ENCODE measurements at places on chromosomes 3 and 15.

GRCh38 chr3:13415997-13416793 lies 3.9 kb downstream of the NUP210 start:
- peaks cover 36% of the 10 kb centered on the region for H3K36me3 ChIP-seq
- H3K4me1 ChIP-seq, result peaks cover 74% of the 10 kb centered on the region
- peak; percentile 62 for DNase-seq
- peak overlapping the region; percentile 56 for H3K4me3 ChIP-seq
- peak overlapping the region; percentile 90 for H3K27ac ChIP-seq
- H3K27me3 ChIP-seq, result no peaks in the 10 kb centered on the region

DNA sequence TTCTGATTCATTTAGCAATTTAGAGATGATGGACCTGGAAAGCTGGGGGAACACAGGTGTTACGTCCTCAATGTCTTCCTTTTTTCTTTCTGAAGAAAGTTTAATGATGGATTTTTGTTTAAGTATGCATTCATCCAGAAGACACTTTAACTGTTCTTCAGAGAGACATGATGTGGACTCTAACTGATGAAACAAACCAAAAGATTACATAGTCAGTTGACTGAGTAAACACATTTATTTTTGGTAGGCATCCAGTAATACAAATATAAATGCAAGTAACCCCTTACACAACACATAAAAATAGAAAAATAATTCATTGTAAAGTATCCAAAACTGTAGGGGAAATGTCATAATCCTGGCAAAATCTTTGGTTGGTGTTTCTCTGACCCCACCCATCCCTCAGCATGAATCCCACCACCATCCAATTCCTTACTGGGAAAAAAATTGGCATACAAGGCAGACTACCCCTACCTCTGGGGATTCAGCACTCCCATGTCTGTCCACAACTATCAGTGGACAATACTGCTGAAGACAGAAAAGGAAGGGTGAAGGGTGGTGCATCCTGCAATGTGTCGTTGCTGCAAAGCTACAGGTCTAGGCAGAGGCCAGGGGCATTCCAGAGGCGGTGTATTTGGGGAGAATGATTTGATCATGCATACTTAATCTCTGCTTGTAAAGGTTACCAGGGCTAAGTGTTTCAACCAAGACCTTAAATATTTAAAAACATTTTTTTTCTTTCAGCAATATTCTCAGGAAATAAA lies 37.4 kb downstream of the THBS1 start:
- peaks cover 16% of the 10 kb centered on the region for H3K4me1 ChIP-seq
- H3K27ac ChIP-seq, result no peak overlapping the region
- no peak overlapping the region for H3K4me3 ChIP-seq

DNA sequence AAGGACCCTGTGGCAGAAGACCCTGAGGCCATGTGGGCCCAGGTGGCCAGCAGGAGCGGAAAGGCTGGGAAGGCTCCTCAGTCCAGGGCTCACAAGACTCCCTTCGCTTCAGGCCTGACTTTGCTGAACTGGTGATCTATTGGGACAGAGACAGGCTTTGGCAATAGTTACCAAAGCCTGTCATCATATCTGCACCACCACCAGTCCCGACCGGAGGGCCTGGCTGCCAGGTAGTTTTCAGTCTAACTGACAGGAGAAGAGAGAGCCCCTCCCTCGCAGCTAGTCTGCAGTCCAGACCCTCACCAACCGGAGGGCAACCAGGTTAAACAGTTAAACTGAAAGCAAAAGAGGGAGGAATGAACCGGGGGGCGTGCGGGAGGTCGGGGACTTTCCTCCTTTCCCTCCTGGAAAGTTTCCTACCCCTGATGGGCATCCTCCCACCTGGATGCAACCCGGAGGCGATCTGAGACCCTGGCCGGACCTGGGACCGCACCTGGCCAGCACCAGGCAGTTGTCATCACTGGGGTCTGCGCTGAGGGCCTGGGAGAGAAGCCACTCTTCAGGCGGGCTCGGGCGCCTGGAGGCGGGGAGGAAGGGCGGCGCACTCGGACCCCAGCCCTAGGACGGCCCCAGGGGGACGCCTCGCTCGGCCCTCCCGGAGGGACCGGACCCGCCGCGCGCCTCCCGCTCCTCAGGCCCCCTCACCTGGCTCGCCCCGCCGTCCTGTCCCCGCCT lies 435 bp downstream of the RAB27A start:
- H3K36me3 ChIP-seq, result peaks cover 38% of the 10 kb centered on the region
- H3K27ac ChIP-seq, result peak overlapping the region; percentile 91
- peak overlapping the region; percentile 91 for H3K4me3 ChIP-seq
- peaks cover 46% of the 10 kb centered on the region for H3K4me1 ChIP-seq

- no peaks in the 10 kb centered on the region for H3K27me3 ChIP-seq
- H3K36me3 ChIP-seq, result no peaks in the 10 kb centered on the region
- DNase-seq, result no peak
- H3K4me3 ChIP-seq, result no peak overlapping the region
- H3K27ac ChIP-seq, result no peak overlapping the region
- no peaks in the 10 kb centered on the region for H3K4me1 ChIP-seq
These were observed 505.6 kb downstream of the LPP start for GRCh38 chr3:188659449-188660090.

DNA sequence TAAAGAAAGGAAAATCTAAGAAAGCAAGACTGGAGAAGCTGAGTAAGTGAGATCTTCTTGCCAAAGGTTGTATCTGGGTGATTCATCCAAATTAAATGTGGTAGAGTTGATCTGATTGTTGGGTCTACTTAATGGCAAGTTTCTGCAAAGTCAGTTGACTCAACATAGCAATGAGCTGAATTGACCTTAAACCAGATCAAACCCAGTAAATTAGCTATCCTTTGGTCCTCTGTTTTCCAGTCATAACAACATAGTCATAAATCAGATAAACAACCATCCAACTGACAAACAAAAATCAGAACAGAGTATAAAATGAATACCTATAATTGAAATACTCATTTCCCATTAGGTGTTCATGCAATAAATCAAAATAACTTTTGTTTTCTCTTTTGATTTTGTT lies 142.6 kb upstream of the CFAP20DC start:
- peaks cover 11% of the 10 kb centered on the region for H3K27me3 ChIP-seq
- H3K36me3 ChIP-seq, result no peaks in the 10 kb centered on the region
- no peak for DNase-seq
- H3K4me1 ChIP-seq, result no peaks in the 10 kb centered on the region
- no peak overlapping the region for H3K4me3 ChIP-seq
- no peak overlapping the region for H3K27ac ChIP-seq

GRCh38 chr3:40398346-40398745 lies 11.4 kb downstream of the ENTPD3 start:
- H3K36me3 ChIP-seq, result no peaks in the 10 kb centered on the region
- no peak for DNase-seq
- no peak overlapping the region for H3K27ac ChIP-seq

DNA sequence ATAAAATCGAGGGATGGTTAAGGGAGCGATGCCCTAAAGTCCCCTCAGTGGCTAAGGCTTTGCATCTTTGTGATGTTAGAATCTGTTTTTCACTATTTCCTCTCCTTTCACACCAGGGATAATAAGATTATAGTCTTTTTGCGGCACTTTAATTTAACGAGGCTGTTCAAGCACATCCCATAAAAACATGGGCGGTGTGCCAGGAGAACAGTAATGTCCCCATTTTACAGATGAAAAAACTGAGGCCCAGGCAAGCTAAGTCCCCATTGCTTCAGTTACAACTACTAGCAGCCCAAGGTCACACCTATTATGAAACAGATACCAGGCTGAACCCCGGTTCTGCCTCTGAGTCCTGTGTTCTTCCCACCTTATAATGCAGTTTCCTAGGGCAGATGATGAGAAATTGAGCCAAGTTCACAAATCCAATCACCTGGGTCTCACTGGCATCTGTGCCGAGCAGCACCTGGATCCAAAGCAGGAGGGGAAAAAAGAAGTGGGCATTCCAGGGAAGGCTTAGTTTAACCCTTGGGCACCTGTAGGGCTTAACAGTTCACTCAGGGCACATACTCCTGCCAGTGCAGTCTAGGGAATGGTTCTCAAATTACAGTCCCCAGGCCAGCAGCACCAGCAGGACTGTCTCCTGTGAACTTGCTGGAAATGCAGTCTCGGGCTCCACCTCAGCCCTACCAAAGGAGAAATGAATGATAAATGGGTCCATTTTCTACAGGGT lies 169.3 kb downstream of the RAB11A start:
- no peak overlapping the region for H3K27ac ChIP-seq
- H3K4me3 ChIP-seq, result no peak overlapping the region
- peaks cover 68% of the 10 kb centered on the region for H3K27me3 ChIP-seq
- DNase-seq, result no peak
- no peaks in the 10 kb centered on the region for H3K4me1 ChIP-seq

GRCh38 chr3:102182162-102182561 lies 252.7 kb upstream of the ZPLD1 start:
- no peak overlapping the region for H3K4me3 ChIP-seq
- H3K27me3 ChIP-seq, result no peaks in the 10 kb centered on the region
- peaks cover 7% of the 10 kb centered on the region for H3K4me1 ChIP-seq
- DNase-seq, result no peak
- no peaks in the 10 kb centered on the region for H3K36me3 ChIP-seq

DNA sequence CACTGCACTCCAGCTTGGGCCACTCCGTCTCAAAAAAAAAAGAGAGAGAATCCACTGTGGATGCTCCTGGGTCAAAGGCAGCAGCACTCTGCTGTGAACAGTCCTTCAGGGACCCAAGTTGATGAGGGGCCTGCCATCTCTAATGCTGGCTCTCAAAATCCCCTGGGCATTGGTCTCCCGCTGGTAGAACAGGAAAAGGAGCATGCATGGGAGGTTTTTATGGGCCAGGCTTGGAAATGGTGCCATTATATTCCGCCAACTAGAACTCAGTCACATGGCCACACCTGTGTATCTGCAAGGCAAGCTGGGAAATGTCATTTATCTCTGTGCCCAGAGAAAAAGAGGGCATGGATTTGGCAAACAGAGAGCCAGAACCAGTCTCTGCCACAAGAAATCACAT lies 3.4 kb upstream of the DIS3L start:
- H3K27ac ChIP-seq, result no peak overlapping the region
- no peak overlapping the region for H3K4me3 ChIP-seq
- H3K36me3 ChIP-seq, result peaks cover 1% of the 10 kb centered on the region
- DNase-seq, result no peak
- H3K27me3 ChIP-seq, result peaks cover 8% of the 10 kb centered on the region
- peaks cover 35% of the 10 kb centered on the region for H3K4me1 ChIP-seq

- H3K4me1 ChIP-seq, result no peaks in the 10 kb centered on the region
- DNase-seq, result no peak
- no peaks in the 10 kb centered on the region for H3K27me3 ChIP-seq
- no peak overlapping the region for H3K4me3 ChIP-seq
These were observed 21.9 kb upstream of the THSD4 start for GRCh38 chr15:71093054-71094024.

DNA sequence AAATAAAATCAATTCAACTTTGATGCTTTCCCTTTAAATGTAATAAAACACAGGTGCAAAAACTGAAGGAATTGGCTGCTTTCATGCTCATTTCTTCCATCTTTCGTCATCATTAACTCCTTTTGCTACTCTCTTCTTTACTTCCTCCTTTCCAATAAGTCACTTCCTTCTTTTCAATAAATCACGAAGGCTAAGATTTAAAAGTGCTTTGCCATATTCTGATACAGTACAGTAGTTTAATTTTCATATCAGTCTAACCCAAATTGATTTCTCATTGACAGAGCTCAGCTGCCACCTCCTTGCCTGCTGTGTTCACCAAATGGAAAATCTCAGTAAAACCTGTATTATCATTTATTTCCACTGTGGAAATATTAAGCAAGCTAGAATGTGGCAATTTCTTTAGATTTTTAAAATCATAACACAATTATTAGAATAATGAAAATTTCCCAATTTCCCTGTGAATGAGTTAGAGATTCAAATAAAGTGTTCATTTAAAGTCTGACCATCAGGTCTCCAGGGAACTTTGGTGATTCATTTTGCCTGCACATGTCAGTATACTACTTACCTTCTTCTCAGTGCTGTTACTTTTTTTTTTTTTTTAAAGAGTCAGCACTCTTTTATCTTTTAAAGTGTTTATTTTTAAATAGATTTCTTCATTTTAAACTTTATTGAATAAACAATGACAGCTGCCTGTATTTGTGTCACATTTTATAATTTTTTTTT lies 41.6 kb downstream of the NANOGP8 start:
- H3K4me1 ChIP-seq, result no peaks in the 10 kb centered on the region
- H3K4me3 ChIP-seq, result no peak overlapping the region
- no peak for DNase-seq
- H3K36me3 ChIP-seq, result no peaks in the 10 kb centered on the region
- no peaks in the 10 kb centered on the region for H3K27me3 ChIP-seq
- H3K27ac ChIP-seq, result no peak overlapping the region

- H3K4me1 ChIP-seq, result peaks cover 30% of the 10 kb centered on the region
- peaks cover 11% of the 10 kb centered on the region for H3K27me3 ChIP-seq
- H3K4me3 ChIP-seq, result no peak overlapping the region
- H3K27ac ChIP-seq, result no peak overlapping the region
These were observed 932 bp downstream of the GSK3B start for GRCh38 chr3:120093119-120093910.

GRCh38 chr3:78096488-78097255 lies 1056.8 kb downstream of the ROBO2 start:
- H3K36me3 ChIP-seq, result no peaks in the 10 kb centered on the region
- H3K4me1 ChIP-seq, result no peaks in the 10 kb centered on the region
- no peak overlapping the region for H3K4me3 ChIP-seq
- no peaks in the 10 kb centered on the region for H3K27me3 ChIP-seq
- no peak overlapping the region for H3K27ac ChIP-seq
- DNase-seq, result no peak

GRCh38 chr3:66572938-66573710 lies 72.3 kb upstream of the LRIG1 start:
- H3K27me3 ChIP-seq, result no peaks in the 10 kb centered on the region
- H3K36me3 ChIP-seq, result no peaks in the 10 kb centered on the region
- H3K27ac ChIP-seq, result no peak overlapping the region
- peaks cover 4% of the 10 kb centered on the region for H3K4me1 ChIP-seq
- DNase-seq, result no peak

GRCh38 chr15:76209942-76210341 lies 101.3 kb downstream of the ETFA start:
- H3K4me1 ChIP-seq, result no peaks in the 10 kb centered on the region
- no peak for DNase-seq
- no peak overlapping the region for H3K4me3 ChIP-seq
- H3K27me3 ChIP-seq, result no peaks in the 10 kb centered on the region

DNA sequence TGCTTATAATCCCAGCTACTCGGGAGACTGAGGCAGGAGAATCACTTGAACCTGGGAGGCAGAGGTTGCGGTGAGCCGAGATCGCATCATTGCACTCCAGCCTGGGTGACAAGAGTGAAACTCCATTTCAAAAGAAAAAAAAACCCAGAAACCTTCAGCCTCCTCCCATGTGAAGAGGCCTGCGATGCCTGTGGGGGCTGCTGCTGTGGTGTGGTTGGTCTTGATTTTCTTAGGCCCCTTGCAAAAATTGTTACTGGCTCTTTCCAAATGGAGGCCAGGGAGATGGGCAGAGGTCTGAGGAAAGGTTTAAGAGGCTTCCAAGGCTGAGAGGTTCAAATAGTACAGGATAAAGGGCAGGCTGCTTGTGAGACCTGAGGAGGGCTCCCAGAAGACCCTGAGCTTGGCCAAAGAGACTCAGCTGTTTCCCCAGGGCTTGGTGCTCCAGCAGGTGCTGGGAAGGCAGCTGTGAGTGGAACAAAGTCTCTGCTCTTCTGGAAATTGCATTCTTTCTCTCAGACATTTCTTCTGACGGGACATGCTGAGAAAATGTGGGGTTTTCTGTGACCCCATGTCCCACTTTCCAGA lies 18.4 kb downstream of the GCSAM start:
- DNase-seq, result no peak
- H3K36me3 ChIP-seq, result peaks cover 20% of the 10 kb centered on the region
- H3K27me3 ChIP-seq, result no peaks in the 10 kb centered on the region
- H3K4me1 ChIP-seq, result peaks cover 37% of the 10 kb centered on the region

All from activated naive CD4-positive, alpha-beta T cell treated with anti-CD3 and anti-CD28 coated beads, Interleukin-2, amount 10 ng/mL, durations not matched to agents 7 days and 5 days (primary cell).